T-helper 2 cell (primary cell): ENCODE measurements at places on chromosomes 2 and 18.

- no peak for DNase-seq
Measured at GRCh38 chr2:149329489-149330126, 779 bp upstream of the LYPD6 start.

- no peak for DNase-seq
Measured at GRCh38 chr2:44789971-44790721, 151.4 kb upstream of the SIX3 start.

GRCh38 chr2:201837824-201838431 is 31.6 kb downstream of the CDK15 start:
- no peak for DNase-seq

DNA sequence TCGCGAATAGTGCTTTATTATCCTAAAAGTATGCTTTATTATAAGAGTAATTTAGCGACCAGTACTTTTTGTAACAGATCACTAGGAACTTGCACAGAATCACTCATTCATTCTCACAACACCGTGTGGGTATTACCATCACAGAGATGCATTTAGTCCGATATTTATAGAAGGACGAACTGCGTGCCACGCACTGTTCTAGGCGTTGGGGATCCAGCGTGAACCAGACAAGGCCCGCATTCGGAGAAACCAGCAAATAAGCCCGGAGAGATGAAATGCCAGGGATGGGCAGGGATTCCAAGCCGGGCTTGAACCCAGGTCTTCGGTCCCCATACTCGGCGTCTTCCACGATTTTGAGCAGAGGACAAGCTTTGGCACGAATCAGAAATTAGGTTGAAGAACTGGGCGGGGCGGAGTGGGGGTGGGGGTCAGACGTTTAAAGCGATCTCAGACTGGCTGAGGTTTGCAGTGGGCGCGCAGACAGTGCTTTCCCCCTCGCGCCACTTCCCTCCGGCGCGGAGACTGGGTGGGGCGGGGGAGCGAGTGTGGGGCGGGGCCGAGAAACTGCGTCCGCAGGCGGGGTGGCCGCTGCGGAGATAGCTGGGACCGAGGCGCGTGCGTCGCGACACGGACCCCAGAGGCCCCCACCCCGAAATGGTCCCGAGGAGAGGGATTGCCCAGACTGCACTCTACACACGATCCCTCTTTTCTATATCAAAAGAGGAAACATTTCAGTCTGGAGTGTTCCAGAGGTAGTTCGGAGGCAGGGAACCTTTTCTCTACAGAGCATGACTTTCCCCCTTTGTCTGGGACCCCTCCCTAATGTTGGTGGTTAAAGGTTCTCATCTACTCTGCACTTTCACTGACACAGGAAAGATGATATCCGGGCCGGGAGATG is 1.1 kb upstream of the CXCR4 start:
- peak; percentile 66 for DNase-seq

DNA sequence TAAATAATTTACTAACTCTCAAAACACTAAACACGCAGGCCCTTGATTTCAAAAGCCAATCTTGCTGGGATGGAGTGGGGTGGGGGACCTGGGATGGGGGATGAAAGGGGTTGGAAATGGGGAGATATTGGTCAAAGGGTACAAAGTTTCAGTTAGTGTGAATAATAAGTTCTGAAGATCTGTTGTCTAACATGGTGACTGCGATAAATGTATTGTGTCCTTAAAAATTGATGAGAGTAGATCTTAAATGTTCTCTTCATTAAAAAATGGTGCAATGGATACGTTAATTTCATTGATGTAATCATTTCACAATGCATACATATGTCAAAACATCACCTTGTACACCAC is 505 bp upstream of the ACYP2 start:
- no peak for DNase-seq
